ENCODE measurements at places on chromosomes 2 and 18.

GRCh38 chr2:104444392-104444791 lies 409.5 kb upstream of the POU3F3 start:
- DNase-seq = no peak

DNA sequence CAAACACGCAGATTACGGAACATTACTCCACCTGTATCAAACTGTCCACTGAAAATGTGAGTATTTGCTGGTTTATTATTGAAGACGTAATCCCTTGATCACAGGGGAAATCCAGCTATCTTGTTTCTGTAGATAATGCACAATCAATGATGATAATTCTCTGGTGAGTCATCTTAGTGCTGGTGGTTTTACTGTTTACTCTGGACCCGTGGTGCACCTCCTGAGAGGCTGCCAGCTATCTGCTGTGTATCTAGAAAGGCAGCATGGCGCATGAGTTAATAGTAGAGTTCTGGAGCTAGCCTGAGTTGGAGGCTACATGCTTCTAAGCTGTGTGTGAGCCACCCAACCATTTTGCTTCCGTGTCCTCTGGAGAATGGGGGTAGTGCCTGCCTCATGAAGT lies 6.5 kb downstream of the NCAPH start:
- DNase-seq = no peak

GRCh38 chr2:26001743-26002351 lies 19.6 kb upstream of the KIF3C start:
- DNase-seq = no peak

DNA sequence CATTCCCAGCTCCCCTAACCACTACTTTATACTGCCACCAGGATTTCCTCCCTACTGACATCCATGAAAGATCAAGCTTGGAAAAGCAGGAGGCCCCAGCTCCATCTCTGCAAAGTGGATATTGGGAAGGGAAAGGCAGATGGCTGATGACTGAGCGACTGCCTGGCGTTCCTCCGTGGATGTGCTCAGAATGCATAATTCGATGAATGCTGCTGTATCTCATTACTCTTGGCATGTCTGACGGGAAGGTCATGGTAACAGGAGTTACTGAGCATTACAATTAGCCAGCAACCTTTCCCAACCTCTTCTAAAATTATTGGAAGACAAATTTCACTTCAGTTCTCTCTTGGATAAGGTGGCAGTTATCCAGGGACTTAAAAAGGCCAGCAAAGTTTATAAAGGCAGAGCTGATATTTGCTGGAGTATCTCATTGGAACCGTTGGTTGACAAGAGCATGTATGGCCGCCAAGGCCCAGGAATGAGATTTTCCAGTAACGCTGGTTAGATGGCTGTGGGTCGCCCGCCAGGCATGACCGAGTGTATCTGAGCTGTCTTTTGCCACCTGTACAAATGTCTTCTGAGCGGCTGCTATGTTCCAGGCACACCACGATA lies 34.5 kb downstream of the KCNE4 start:
- no peak for DNase-seq

DNA sequence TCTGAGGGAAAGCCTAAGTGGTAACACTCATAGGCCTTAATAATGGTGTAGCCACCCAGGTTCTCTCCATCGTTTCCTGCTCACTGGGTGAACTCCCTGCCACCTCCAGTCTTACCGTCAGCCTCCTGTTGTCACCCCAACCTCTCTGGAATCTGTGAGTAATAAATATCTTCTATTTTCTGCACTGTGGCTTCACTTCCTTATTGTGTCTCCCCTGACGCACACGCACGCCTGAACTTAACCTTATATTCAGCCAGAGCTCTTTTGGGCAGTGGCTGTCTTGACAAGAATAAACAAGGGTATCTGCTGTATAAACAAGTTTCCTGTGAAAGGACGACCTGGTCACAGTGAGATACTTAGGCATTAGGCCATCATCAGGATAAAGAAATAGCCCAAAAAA lies 467.2 kb downstream of the SPAG16 start:
- no peak for DNase-seq

DNA sequence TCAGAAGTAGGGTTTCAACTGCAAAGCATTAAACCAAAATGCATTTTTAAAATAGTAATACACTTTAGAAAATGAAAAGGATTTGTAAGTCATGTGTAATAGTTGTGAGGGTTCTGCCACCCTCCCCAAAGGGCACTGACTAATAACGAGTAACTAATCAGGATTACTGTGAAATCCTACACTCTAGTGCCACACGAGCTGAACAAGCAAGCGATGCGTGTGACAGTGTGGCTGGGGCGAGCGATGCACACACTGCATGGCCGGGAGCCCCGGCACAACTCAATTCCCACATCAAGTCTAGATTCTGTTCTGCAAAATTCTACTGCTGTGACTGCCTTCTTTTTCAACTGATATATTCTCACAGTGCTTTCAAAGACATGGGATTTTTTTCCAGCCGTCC lies 156.4 kb downstream of the SEPTIN10 start:
- DNase-seq = no peak

DNA sequence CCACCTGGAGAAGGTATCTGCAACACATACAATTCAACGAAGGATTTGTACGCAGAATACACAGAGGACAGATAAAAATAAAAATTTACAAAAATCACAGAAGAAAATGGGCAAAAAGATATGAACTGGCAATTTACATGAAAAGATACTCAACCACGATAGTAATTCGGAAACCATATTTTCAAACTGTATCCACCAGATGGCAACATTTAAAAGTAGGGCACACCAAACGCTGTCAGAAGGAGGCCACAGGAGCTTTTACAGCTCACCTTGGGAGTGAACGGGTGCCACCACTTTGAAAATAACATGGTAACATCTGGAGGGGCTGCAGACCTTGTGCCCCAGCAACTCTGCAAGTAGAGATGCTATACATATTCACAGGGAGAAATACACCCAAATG lies 9.8 kb downstream of the KIF1A start:
- DNase-seq = no peak

GRCh38 chr2:34291076-34291475 lies 692.0 kb upstream of the FAM98A start:
- no peak for DNase-seq

DNA sequence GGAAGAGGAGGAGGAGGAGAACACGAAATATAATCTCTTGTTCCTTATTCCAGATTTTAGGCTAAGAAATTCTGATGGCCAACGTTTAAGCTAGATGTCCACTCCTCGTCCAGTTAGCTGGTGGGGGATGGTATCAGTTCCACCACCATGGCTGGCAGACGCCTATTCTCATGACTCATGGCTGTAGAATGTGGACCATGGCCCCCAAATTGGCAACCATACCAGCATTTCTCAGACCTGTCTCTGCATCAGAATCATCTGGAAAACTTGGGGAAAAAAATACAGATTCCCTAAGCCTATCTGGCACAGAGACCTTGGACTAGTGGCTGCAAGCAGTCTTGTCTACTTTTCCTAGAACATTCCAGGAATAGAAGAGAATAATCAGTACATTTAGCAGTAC lies 267.7 kb upstream of the SIX2 start:
- no peak for DNase-seq

DNA sequence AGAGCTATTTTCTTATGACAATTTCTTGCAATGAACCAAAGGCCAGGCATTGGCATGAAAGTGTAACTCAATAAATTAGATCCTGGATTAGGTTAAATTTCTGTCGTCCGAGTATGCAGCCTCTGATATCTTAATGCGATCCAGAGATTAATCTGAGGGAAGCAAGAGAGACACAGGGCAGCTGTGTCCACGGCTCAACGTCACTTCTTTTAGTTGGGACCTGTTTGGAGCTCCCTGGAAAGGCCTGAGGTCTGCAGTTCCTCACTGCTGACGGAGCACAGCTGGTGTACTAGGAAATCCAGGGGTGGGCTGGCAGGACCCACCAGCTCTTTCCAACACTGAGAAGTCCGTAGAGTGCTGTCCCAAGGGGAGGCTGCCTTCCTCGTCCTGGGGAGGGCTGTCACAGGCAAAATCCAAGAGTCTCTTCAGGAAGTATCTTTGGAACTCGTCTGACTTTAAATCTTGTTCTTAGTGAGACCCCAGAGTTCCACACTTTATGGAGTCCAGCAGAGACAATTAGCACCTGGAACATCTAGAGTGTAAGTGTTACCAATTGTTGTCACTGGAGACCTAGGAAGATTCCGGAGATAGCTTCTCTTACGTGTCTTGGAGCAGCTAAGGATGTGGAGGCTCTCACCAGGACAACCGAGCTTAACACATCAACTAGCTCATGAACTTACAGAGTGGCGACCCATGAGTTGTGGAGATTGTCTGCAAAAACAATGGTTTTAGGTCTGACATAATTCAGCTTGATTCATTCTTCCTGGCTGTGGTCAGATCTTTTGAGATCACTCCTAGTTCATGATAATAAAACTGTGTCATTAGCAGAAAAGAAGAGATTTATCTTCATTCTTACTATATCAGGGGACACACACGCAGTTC lies 173.7 kb downstream of the ACKR3 start:
- no peak for DNase-seq

DNA sequence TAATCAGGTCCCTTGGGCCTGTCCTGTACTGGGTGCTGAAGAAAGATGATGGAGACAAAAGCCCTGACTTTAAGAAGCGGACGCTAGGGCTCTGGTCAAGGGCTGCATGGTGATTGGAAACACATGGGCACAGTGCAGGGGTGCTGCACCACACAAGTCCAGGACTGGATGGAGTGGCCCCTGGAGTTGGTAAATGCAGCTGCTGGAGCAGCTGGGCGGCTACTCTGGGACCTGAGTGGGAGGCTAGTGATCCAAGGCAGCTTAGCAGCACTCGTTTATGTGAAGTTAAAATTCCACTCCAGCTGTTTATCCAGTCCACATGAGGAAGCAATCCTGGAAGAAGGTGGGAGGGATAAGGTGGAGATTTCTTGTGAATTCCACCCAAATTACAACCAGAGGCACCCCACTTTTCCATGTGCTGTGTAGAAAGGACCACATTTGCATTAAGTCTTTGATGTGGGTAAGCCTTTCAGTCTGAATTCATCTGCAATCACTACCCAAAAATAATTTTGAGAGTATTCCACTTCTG lies 24.9 kb downstream of the MERTK start:
- no peak for DNase-seq

DNA sequence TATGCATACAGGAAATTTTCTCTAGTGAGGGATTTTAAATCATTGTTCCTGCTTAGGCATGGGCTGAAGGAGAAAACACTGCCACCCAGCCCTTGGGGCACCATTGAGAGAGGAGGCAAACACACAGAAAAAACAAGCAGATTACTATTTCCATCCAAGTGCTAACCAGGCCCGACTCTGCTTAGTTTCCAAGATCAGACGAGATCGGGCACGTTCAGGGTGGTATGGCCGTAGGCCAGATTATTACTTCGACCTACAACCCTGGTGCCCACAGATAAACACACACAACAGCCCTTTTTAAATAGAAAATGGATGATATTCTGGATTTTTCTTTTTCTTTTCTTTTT lies 45.4 kb upstream of the RHOB start:
- no peak for DNase-seq

DNA sequence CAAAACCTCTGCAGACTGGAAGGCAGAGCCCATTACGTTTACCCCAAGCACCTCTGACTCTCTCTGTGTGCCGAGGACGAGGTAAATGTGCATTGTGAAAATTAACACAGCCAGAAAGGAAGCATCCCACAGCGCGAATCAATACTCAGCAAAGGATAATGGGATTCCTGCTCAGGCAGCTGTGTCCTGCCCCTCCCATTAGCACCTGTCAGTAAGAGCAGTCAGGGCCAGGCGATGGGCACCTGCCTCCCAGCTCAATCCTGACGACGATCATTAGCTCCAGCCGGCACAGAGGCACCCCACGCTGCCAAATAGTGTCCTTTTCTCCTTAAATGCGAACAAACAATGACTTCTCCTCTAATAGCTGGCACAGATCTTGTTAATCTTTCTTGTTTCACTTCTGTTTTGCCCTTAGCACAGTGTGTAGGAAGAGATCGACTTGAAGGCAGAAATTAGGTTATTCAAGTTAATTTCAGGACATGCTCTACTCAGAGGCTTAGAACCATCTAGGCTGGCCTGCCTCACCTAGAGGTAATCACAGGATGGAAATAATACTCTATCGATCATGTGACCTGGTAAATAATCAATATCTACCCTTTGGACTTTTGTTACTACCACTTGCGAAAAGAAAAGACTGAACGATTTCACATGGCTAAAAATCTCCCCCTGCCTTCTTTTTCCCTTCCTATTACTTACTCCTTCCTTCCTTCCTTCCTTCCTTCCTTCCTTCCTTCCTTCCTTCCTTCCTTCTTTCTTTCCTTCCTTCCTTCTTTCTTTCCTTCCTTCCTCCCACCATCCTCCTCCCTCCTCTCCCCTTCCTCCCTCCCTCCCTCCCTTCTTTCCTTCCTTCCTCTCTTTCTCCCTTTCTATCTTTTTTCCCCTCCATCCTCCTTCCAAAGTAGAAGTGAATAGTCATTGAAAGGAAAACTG lies 487.9 kb upstream of the ID2 start:
- no peak for DNase-seq

DNA sequence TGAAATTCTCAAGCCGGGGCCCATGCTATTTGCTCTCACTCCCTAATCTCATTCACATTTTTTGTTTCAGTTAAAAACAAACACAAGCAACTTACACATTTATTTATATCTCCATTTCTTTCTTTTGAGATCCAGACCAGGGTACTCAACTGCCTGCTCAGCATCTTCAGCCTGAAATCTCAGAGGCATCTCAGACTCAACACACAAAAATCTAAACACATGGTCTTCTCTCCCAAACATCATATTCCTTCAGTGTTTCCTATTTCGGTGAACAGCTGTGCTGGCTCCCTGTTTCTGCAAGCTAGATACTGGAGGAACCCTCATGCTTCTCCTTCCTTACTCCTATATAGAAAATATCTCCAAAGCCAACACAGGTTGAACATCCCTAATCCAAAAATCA lies 11.3 kb upstream of the RTTN start:
- no peak for DNase-seq

- DNase-seq = no peak
Observed at GRCh38 chr2:189466656-189467055, 25.4 kb downstream of the WDR75 start.
